AG09319 (cell line): ENCODE measurements at places on chromosomes 4 and X.

- no peak for DNase-seq
Measured at GRCh38 chrX:8067754-8068462, 103.2 kb downstream of the VCX2 start.

- DNase-seq, result no peak
Measured at GRCh38 chr4:94711635-94712034, 46.1 kb upstream of the BMPR1B start.

GRCh38 chr4:139907001-139907809 is 241.6 kb downstream of the MGST2 start:
- DNase-seq, result no peak

DNA sequence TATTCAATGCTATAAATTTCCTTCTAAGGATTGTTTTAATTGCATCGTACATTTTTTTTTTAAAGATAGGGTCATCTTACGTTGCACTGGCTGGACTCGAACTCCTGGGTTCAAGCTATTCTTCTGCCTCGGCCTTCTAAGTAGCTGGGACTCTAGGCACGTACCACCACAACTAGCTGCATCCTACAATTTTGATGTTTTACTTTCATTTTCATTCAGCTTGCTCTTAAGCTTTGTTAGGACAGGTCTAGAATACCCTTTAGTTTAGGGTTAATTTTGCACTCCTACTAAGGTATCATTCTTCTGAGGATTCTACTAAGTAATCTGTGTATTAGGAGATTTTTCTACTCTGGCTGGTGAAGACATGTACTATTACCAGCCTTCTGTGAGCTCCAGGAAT is 50.2 kb upstream of the C1GALT1C1 start:
- DNase-seq, result no peak

GRCh38 chr4:184328022-184328736 is 110.5 kb upstream of the ENPP6 start:
- DNase-seq, result no peak

- DNase-seq, result no peak
Measured at GRCh38 chrX:88883200-88883599, 136.2 kb downstream of the CPXCR1 start.

GRCh38 chrX:109732017-109732801 is 848 bp downstream of the ACSL4 start:
- DNase-seq, result no peak

DNA sequence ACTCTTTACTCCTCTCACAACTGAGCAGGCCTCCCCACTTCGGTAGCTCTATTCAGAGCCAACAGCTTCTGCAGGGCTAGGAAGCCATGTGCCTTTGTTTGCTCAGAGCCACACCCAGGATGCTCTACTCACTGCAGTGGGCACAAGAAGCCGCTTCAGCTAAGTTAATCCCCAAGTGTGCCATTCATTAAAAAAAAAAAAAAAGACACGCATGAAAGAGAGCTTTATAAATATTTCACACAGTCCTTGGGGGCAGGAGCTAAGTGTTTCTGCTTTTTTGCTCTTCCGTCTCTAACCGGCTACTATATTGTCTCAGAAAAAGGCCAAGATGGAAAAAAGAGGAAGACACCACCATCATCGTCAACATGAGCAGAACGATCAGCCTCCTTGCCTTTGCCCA is 8.1 kb downstream of the CRMP1 start:
- no peak for DNase-seq

DNA sequence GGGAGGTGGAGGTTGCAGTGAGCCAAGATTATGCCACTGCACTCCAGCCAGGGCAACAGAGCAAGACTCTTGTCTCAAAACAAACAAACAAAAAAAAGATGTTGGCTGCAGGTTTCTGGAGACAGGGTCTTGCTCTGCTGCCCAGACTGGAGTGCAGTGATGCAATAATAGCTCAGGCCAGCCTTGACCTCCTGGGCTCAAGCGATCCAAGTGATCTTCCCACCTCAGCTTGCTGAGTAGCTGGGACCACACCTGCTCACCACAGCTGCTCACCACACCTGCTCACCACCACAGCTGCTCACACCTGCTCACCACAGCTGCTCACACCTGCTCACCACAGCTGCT is 29.9 kb upstream of the CPLX1 start:
- DNase-seq, result no peak

GRCh38 chr4:107740381-107740780 is 20.3 kb upstream of the PAPSS1 start:
- DNase-seq, result no peak

- no peak for DNase-seq
Measured at GRCh38 chr4:46836584-46836983, 72.5 kb downstream of the COX7B2 start.

DNA sequence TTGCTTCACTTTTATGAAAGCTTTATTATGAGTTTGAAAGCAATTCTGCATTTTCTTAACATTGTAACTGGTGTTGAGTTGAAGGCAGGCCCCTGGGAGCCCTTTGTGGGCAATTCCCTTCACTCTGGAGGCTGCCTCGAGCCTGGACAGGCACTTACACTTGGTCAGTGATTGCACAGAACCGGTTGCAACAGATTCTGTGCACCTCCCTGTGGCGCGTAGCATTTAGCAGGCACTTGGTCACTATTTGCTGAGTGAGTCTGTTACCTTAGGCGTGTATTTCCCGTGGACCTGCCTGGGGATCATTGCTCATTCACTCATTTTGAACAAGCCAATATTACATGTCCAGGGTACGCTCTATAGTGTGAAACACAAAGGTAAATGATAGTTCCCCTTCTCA is 80.4 kb downstream of the PTTG2 start:
- no peak for DNase-seq

- no peak for DNase-seq
Measured at GRCh38 chr4:111776561-111776960, 368.7 kb upstream of the FAM241A start.

DNA sequence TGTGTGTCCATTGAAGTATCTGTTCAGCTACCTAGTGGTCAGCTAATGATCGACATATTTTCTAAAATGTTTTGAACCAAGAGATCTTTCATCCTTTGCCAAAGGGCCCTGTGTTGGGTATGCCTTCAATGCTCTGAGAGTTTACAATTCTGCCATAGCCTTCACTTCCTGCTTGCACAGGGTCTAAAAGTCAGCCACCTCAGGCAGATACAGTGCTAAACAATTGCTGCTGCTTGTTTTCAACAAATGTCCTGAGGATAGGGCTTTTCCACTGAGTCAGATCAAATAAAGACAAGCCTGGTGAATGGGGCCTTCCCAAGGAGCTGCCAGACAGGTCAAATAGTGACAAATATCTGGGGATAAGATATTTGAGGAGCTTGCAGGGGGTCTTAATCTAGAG is 16.7 kb downstream of the AMMECR1 start:
- DNase-seq, result no peak

GRCh38 chr4:169369634-169370033 is 98.9 kb upstream of the SH3RF1 start:
- DNase-seq, result no peak

DNA sequence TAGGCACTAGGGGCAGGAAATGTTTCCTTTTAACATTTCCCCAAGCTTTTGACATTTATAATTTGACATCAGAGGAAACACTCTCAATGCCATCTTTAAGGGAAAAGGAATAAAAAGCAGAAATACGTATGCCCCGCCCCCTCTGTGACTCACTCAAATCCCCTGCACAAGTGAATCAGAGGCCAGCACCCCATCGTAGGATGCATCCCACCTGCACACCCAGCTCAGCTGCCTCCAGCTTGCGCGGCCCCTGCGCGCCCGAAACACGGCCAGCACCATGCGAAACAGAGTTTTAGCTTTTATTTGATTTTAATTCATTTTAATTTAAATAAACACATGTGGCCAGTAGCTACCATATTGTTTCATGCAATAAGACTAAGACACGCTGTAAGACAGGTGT is 29.5 kb downstream of the ABLIM2 start:
- DNase-seq, result no peak

DNA sequence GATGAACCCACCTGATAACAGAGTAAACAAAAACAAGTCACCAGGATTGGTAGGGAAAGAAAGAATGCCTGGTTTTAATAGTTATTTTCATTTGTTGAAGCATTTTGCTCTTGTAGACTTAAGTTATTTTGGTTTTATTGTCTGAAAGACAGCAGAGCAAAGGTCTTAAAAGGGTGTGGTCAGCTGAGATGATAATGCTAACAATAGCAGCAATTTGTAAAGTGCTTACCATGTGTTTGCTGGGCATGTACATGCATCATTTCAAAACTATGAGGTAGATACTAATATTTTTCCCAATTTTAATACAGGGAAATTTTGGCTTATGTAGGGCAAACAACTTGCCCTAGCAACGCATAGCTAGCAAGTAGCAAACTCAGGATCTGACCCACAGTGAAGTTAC is 46.8 kb upstream of the SLC10A4 start:
- no peak for DNase-seq
